Lung (tissue), 17 donors: ENCODE measurements at places on chromosomes 3 and 15. TPM values are rescaled to one million over a fixed set of nuclear protein-coding genes. Genes with fewer than 3 reads are reported as not detected.
A peak's percentile ranks its signal among the peaks of the same experiment; 100 is the strongest.

DNA sequence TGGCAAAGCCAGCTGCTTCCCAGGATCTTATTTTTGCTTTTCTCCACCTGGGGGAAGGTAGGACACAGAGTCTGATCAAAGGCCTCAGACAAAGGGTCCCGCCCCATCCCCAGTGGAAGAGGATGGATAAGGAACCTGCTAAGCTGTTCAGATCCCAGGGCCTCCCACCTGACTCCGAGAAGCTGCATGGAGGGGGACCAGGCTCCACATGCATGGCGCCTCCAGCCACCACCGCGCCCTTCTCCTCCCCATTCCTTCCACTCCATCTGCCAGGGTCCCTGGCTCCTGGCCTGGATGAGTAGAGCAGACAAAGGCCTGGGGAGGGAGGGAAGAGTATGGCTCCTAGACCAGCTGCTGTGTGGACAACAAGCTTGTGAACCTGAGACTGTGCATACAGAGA lies 20.0 kb upstream of the CRABP1 start:
- DNase-seq, result no peak

The SPESP1 gene
- polyA plus RNA-seq, result 0.89 TPM

The GCNT3 gene
- 3.7 TPM for polyA plus RNA-seq

DNA sequence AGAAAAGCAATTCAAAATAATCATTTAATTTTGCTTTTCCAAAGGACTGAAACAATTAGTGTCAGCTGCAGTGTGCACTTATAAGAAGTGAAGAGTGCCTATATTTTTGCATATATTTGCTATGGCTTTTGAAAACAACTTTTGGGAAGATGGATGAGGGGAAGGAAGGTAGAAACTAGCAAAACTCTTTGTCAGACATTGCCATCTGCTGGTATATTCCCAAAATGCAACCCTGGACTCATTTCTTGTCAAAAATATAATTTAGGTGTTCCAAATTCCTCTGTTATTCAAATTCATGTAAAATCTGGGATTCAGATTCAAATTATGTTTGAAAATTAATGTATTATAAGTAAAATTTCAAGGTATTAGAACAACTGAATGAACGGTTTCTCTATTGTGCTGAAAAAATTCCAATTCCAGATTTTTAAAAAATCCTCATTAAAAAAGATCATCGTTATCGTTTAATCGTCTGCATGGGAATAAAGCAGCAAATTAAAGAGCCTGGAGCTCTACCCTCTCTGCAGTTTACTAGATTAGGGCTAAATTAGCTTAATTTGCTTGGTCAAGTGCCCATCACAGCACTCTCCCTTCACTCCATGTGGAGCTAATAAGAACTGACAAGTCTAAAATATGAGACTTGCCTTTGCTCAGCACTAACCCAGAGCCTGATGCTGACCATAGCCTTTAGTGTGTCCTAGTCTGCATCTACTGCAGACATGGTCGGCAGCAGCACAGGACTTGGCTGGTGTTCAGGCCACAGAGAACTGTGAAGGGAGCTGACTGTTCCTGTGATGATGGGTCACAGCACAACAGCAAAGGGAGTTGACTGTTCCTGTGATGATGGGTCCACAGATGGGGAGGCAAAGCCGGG lies 67.9 kb upstream of the MITF start:
- DNase-seq, result peak; percentile 82

DNA sequence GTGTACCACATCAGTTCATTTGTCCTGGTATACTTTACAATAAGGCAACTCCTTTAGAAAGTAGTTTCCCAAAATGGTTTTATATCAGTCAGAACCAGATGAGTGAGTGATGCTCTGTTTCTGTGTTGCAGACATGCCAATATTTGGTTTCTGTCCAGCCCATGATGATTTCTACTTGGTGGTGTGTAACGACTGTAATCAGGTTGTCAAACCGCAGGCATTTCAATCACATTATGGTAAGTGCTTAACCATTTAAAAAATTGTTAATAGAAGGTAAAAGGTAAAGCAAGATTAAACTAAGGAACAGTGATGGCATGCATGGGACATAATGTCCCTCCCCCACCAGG lies 40.0 kb upstream of the SCAANT1 start:
- DNase-seq, result no peak

DNA sequence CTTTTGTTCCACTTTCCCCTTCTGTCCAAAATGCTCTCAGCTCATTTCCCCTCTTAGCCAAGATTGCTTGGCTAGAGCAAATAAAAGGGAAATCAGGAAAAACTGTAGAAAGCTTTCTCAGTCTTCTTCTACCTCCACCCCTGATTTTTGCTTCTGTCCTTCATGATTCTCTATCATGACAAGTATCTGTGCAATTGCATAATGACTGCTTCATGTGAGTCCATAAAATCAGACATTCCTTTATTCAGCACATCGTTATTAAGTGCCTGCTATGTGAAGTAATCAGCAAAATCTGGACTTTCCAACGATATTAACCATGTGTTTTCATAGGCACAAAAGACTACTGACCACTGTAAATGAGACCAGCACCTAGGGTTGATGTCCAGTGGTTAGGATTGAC lies 321.5 kb upstream of the CBLB start:
- DNase-seq, result peak; percentile 69

DNA sequence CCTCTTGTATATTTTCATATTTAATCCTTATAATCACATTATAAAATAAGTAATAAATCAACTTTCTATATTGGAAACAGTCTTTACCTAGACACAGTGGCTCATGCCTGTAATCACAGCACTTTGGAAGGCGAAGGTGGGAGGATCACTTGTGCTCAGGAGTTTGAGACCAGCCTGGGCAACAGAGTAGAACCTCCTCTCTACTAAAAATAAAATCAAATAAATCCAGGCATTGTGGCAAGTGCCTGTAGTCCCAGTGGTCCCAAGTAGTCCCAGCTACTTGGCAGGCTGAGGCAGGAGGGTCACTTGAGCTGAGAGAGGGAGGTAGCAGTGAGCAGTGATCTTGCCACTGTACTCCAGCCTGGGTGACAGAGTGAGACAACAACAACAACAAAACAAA lies 975.1 kb downstream of the ROBO1 start:
- no peak for DNase-seq
